Left colon (tissue), 2 donors: ENCODE measurements at places on chromosomes 7 and 10.

DNA sequence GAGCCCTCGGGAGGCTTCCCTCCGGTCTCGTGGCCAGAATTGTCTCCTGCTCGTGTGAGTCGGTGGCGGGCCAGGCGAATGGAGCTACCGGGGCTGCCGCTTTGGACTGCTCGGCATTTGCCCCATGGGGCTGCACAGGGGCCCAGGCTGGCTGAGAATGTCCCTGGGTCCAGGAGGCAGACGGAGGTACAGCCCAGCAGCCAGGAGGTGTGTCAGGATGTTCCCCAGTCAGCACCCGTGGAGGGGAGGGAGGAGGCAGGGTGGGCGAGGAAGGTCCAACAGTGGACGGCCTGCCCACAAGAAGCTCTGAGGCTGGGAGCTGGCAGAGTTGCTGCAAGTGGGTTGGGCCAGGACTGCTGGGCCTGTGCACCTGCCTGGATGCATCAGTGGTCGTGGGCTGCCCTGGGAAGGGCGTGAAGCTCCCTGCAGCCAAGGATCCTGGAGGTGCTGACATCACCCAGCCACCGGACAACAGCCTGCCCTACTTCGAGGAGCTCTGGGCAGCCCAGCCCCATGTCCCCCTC lies 46.4 kb downstream of the PDGFA start:
- peak; percentile 3 for DNase-seq

GRCh38 chr10:34124522-34125035 lies 690.5 kb downstream of the PARD3 start:
- no peak for DNase-seq

- no peak for DNase-seq
These were observed 6.7 kb downstream of the PCLO start for GRCh38 chr7:83156006-83156405.

DNA sequence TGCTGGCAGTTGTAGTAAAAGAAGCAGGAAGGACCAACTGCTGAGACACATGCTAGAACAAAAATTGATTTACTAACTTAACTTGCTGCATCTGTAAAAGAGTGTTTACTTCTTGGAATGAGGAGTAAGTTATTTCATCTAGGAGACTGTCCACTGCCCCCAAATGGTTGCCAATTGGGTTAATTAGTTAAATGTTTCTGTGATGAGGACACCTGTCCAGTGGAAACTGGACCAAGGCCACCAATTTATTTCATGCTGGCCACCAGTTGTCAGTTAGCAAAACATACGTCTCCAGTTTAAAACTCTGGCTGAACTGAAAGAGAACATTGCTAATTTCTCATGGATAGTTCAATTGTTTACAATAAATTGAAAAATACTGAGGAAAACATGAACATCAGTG lies 191.7 kb downstream of the PPP1R9A start:
- DNase-seq, result no peak

- DNase-seq, result no peak
These were observed 9.6 kb downstream of the ETV1 start for GRCh38 chr7:13979671-13980435.

GRCh38 chr7:154330318-154330717 lies 278.1 kb downstream of the DPP6 start:
- no peak for DNase-seq

DNA sequence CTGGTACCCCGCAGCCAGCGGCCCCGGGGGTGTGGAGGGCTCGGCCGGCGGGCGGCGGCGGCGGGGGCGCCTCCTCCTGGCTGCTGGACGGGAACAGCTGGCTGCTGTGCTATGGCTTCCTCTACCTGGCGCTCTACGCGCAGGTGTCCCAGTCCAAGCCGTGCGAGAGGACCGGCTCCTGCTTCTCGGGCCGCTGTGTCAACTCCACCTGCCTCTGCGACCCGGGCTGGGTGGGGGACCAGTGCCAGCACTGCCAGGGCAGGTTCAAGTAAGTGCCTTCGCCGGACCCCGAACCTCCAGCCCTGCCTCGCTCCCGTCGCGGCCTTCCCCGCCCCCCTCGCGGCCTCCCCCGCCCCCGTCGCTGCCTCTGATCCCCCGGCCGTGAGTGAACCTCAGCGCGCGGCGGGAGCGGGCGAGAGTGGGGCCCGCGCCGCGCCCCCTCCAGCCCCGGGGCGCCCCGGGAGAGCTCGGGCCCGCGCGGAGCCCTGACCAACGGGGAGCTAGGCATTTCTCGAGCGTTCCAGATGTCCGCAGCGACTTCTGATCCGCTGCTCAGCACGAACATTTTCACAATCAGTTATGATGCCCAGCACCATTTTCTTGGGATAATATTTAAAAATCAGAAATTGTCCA lies 727 bp downstream of the ATRNL1 start:
- peak; percentile 19 for DNase-seq

- no peak for DNase-seq
These were observed 368.1 kb downstream of the MDFIC start for GRCh38 chr7:115289971-115290370.

GRCh38 chr10:18860631-18861240 lies 187.9 kb upstream of the MALRD1 start:
- no peak for DNase-seq

DNA sequence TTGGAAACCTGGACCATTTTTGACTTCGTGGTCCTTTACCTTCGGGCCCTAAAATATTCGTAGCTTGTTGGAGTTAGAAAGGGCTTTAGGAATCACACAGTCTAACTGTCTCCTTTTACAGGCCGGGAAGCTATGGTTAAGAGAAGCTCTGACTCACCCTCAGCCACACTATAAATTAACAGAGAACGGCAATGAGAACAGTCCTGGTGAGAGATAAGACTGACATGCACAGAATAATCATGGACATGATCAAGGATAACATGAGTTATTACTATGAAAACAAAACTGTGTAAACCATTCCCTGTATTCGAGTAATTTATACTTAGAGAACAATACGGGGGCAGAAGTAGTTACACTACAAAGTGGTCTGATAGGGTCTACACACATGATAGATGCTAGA lies 162.5 kb upstream of the MALRD1 start:
- DNase-seq, result no peak

DNA sequence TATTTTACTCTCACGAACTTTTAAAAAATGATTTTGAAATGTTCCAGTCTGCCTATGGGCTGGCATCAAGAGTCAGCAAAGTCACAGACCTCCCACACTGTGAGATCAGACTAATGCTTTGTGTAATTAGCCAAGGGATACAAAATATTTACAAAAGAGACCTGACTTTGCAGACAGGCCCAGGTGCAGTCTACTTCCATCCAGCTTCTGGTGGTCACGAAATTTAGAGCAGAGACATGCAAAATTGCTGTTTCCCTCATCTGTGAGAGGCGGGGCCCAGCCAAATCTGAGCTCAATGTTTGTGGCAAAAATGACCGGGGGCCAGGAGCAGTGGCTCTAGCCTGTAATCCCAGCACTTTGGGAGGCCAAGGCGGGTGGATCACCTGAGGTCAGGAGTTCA lies 82.5 kb upstream of the PITRM1 start:
- DNase-seq, result no peak

DNA sequence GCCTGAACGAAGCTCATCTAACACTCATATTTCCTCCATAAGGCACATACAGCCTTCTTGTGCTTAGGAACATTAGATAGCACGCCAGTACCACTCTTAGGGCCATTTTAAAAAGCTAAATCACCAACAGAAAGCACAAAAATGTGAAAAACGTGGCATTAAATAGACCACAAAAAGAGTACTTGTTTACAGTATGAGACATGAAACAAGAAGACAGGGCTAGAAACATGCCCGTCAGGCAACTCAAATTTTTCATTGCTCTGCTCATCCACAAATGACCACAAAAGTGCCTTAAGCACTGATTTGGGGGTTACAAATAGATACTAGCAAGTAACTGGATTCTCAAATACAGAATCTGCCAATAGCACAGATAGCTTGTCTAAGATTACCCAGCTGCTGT lies 67.8 kb downstream of the ELMO1 start:
- no peak for DNase-seq

DNA sequence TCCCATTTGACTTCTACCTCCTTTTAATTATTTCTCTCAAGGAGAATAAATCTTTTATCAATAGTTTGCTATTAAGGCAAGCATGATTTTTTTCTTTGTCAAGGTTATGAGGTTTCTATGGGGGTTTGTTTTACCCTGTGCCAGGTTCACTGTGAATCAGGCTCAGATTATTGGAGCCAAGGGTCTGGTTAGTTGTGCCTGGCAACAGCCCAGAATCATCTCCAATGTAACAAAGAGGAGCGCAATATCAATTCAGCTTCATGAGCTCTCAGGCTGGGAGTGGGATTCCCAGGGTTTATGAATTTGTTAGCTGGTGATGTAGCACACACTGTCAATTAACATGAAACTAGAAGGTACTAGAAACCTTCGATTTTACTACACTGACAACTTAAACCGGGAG lies 73.2 kb downstream of the AASS start:
- DNase-seq, result no peak

- no peak for DNase-seq
These were observed 1456.7 kb downstream of the REEP3 start for GRCh38 chr10:64977915-64978314.

GRCh38 chr7:418636-419280 lies 100.9 kb downstream of the PDGFA start:
- DNase-seq, result no peak

- DNase-seq, result no peak
These were observed 66.4 kb downstream of the ASAH2B start for GRCh38 chr10:50805981-50806622.

DNA sequence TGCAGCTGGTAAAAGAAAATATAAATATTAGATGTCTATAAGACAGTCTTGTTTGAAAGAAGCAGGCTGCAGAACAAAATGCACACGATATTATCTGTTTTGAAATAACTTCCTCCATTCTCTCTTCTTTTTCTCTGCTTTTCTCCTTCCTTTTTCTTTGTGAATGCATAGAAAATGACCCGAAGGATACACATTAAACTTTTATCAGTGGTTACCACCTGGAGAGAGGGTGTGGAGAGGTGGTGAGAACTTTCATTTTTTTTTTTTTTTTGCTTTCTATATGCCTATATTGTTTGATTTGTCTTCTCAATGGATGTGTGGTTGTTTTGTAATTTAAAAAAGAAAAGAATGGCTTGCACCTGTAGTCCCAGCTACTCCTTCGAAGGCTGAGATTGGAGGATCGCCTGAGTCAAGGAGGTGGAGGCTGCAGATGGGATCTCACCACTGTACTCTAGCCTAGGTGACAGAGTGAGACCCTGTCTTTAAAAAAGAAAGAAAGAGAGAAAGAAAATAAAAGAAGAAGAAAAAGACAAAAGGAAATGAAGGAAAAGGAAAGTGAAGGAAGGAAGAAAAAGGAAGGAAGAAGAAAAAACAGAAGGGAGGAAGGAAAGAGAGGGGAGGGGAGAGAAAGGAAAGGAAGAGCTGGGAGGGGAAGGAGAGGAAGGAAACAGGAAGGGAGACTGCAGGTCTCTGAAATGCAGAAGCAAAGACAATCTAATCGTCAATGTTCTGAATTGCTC lies 64.4 kb downstream of the SAMD9 start:
- DNase-seq, result no peak

- no peak for DNase-seq
These were observed 27.8 kb downstream of the ENTPD1 start for GRCh38 chr10:95783741-95784140.

DNA sequence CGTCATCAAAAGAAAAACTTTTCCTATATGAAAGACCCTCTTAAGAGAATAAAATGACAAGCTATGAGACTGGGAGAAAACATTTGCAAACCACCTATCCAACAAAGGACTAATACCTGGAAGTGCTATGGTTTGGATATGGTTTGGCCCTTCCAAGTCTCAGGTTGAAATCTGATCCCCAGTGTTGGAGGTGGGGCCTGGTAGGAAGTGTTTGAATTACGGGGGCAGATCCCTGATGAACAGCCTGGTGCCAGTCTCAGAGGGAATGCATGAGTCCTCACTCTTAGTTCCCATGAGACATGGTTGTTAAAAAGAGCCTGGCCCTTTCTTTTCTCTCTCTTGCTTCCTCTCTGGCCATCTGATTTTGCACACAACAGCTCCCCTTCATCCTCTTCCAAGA lies 6.3 kb downstream of the ALDH18A1 start:
- no peak for DNase-seq

DNA sequence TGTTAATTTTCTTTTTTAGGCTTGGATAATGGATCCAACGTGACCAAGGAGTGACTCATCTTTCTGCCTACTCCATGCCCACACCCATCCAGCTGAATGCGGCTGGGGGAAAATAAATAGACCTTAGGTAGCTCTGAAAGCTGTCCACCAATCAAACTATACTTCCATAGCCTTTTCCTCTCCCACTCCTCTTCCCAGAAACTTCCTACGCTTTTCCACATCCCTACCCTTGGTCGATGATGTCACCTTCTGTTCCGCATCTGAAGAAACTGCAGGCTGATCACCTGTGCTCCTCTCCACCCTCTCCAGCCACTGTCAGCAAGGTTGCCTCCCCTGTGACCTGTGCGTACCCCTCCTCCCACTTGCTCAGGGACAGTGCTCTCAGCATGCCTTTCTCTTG lies 359.8 kb upstream of the KLF6 start:
- no peak for DNase-seq

DNA sequence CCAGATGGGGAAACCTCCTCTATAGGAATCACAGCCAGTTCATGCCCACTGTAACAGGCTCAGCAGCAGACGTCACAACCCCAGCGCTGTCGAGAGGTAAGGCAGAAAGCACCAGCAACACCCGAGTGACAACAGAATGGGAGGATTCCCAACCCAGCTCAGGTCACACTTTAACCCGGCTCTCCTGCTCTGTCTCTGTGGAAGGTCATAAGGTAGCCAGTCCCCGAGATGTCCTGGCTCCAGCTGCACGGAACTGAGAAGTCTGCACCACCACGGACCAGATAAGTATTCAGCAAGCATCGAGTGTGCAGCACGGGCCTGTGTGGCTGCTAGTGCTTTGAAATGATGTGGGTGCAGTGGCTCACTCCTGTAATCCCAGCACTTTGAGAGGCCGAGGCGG lies 236.7 kb upstream of the TCERG1L start:
- DNase-seq, result no peak

GRCh38 chr7:936386-937054 lies 18.0 kb downstream of the ADAP1 start:
- DNase-seq, result peak; percentile 22

- DNase-seq, result no peak
These were observed 106.0 kb upstream of the TRIM24 start for GRCh38 chr7:138354066-138354465.

- DNase-seq, result no peak
These were observed 43.8 kb downstream of the TCERG1L start for GRCh38 chr10:131267814-131268095.

GRCh38 chr7:129767120-129768015 lies 155.8 kb downstream of the NRF1 start:
- no peak for DNase-seq

GRCh38 chr10:110651044-110651958 lies 7.2 kb downstream of the RBM20 start:
- peak; percentile 6 for DNase-seq

DNA sequence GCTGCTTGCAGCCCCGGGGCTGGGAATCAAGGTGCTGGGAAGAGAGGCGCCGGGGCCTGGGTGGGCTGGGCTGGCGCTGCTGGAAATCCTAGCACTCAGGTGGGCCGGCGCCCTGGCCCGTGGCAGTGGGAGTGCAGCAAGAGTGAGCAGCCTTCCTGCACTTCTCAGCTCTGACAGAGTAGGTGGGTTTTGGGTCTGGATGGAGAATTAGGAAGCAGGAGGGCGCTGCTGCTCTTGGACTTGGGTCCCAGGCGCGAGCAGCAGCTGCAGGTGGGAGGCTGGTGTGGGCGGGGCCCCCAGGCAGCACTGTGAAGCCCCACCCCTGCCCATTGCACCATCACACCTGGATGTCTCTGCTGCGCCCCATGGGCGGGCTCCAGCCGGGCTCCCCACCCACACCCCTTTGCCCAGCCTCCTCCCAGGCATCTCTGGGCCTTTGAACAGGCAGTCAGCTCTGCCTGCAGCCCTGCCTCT lies 6.0 kb downstream of the BRI3 start:
- DNase-seq, result peak; percentile 91

GRCh38 chr10:63265222-63265617 lies 132.1 kb downstream of the NRBF2 start:
- peak; percentile 29 for DNase-seq
